Endodermal cell (in vitro differentiated cells): ENCODE measurements at places on chromosomes 13 and 19. TPM values are rescaled to one million over a fixed set of nuclear protein-coding genes. Genes with fewer than 3 reads are reported as not detected.

DNA sequence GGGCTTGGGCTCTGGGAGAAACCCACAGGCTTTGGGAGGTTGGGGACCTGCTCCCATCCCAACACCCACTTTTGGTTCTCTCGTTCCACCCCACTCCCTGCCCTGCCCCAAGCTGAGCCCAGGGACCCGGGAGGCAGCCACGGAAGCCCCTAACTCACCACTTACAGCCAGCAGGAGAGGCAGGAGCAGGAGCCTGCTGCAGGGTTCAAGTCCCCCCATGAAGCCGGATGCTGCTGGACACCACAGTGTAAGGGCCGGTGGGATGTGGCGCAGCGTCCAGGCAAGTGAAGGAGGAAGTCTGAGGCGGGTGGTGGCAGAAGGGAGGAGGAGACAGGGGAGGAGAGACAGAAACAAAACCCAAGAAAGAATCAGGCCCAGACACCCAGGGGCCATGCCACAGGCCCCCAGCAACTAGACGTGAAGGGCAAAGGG lies at the start of gene TYROBP:
Gene TYROBP (minus strand): TSS at position 286 of the 432 bp plus-strand sequence. CDS start 67 bp downstream, at position 219.
- DNase-seq = no peak
- H3K36me3 ChIP-seq = no peaks in the 10 kb centered on the region
- H3K27ac ChIP-seq = no peak within 1 kb of the TSS
- no peak within 1 kb of the TSS for H3K4me3 ChIP-seq
- H3K4me1 ChIP-seq = peaks cover 6% of the 10 kb centered on the region

GRCh38 chr13:29923554-29924481 lies 73.4 kb upstream of the UBL3 start:
- H3K4me3 ChIP-seq = no peak overlapping the region
- DNase-seq = peak; percentile 93
- peak overlapping the region; percentile 74 for H3K27ac ChIP-seq
- H3K4me1 ChIP-seq = peaks cover 8% of the 10 kb centered on the region
- H3K27me3 ChIP-seq = no peaks in the 10 kb centered on the region

GRCh38 chr13:40445557-40445990 lies 220.9 kb downstream of the FOXO1 start:
- no peak overlapping the region for H3K27ac ChIP-seq
- no peak for DNase-seq
- no peak overlapping the region for H3K4me3 ChIP-seq
- H3K27me3 ChIP-seq = no peaks in the 10 kb centered on the region

DNA sequence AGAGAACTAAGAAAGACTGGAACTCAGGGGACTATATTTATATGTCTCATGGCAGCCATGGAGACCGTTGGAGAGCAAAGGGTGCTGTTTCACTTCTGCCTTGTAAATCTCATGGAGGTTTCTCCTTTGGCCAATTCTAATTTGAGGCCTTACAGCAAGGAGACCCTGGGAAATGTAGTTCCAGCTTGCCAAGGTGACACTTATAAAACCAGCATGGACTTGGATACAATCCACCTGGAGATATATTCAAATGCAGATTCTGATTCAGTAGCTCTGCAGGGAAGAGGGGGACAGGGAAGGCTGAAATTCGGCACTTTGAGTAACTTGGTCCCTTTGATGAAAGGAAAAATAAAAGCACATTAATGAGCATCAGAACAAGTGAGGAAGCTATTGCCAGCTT lies 90.0 kb downstream of the OXGR1 start:
- H3K4me1 ChIP-seq = no peaks in the 10 kb centered on the region
- no peaks in the 10 kb centered on the region for H3K36me3 ChIP-seq
- no peak for DNase-seq
- H3K27ac ChIP-seq = no peak overlapping the region
- peaks cover 4% of the 10 kb centered on the region for H3K27me3 ChIP-seq

GRCh38 chr19:5624018-5624663 lies 1.3 kb downstream of the SAFB start:
- no peak overlapping the region for H3K27ac ChIP-seq
- peaks cover 61% of the 10 kb centered on the region for H3K36me3 ChIP-seq
- peak overlapping the region; percentile 87 for H3K4me3 ChIP-seq
- DNase-seq = peak; percentile 45
- H3K4me1 ChIP-seq = peaks cover 10% of the 10 kb centered on the region

- no peak overlapping the region for H3K27ac ChIP-seq
- no peaks in the 10 kb centered on the region for H3K36me3 ChIP-seq
- no peak overlapping the region for H3K4me3 ChIP-seq
- H3K4me1 ChIP-seq = no peaks in the 10 kb centered on the region
- DNase-seq = no peak
Measured at GRCh38 chr13:20466371-20466770, 59.3 kb downstream of the CRYL1 start.

DNA sequence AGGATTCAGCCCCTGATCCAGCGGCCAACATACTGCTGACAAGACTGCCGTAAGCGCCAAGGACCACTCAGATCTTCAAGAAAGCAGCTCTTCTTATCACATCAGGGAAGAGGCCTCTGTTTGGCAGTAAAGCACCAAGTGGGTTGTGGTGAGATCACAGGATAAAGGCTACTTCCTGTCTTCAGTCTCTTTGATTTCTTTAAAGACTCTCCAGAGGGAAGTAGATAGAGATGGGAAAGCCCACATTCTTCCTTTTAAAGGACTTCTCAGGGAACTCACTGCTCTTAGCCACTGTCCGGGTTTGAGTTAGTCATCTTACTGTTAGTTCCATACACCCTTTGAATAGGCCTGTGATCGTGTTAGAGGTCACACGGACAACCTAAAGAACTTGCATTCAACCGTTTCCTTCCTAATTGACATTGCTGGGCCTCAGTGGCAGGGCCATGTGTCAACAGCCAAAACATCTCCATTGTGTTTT lies 47.2 kb upstream of the POMP start:
- peaks cover 5% of the 10 kb centered on the region for H3K4me1 ChIP-seq
- no peaks in the 10 kb centered on the region for H3K36me3 ChIP-seq

GRCh38 chr13:97491452-97491851 lies 57.5 kb downstream of the RAP2A start:
- H3K4me1 ChIP-seq = peaks cover 2% of the 10 kb centered on the region
- H3K27ac ChIP-seq = no peak overlapping the region
- H3K4me3 ChIP-seq = no peak overlapping the region
- H3K27me3 ChIP-seq = no peaks in the 10 kb centered on the region

GRCh38 chr13:105334211-105334610 lies 1201.3 kb downstream of the EFNB2 start:
- no peak for DNase-seq
- no peaks in the 10 kb centered on the region for H3K4me1 ChIP-seq
- H3K27ac ChIP-seq = no peak overlapping the region
- H3K4me3 ChIP-seq = no peak overlapping the region
- H3K36me3 ChIP-seq = no peaks in the 10 kb centered on the region
- H3K27me3 ChIP-seq = no peaks in the 10 kb centered on the region

- H3K27me3 ChIP-seq = no peaks in the 10 kb centered on the region
- no peak overlapping the region for H3K27ac ChIP-seq
- H3K4me3 ChIP-seq = no peak overlapping the region
- peak; percentile 65 for DNase-seq
- no peaks in the 10 kb centered on the region for H3K4me1 ChIP-seq
Measured at GRCh38 chr13:111219950-111220349, 100.5 kb upstream of the TEX29 start.

- no peak overlapping the region for H3K4me3 ChIP-seq
- DNase-seq = no peak
- no peaks in the 10 kb centered on the region for H3K27me3 ChIP-seq
- H3K27ac ChIP-seq = no peak overlapping the region
Measured at GRCh38 chr19:34757441-34757840, 15.6 kb downstream of the ZNF599 start.

DNA sequence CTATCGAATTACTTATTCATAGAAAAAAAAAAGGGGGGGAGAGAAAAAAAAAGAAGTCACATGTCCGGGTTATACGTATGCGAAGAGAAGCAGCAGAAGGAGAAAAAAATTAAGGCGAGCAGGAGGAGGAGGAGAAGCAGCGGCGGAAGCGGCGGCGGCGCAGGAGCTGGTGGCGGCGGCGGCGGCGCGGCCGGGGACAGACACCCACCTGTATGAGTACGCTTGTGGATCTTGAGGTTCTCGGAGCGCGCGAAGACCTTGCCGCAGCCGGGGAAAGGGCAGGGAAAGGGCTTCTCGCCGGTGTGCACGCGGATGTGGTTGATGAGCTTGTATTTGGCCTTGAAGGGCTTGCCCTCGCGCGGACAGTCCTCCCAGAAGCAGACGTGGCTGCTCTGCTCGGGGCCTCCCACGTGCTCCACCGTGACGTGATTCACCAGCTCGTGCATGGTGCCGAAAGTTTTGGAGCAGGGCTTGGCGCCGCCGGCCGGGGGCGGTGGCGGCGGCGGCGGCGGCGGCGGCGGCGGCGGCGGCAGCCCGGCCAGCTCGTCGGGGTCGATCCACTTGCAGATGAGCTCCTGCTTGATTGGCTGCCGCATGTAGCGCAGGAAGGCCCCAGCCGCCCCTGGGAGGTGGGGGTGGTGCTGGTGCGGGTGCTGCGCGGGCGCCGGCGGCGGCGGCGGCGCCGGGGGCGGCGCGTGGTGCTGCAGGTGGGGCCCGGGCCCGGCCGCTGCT lies 1.5 kb downstream of the ZIC5 start:
- H3K36me3 ChIP-seq = peaks cover 17% of the 10 kb centered on the region
- H3K4me1 ChIP-seq = peaks cover 5% of the 10 kb centered on the region
- peak overlapping the region; percentile 91 for H3K27ac ChIP-seq

GRCh38 chr19:2902590-2903218 lies 2.0 kb downstream of the ZNF57 start:
- H3K4me3 ChIP-seq = no peak overlapping the region
- no peaks in the 10 kb centered on the region for H3K36me3 ChIP-seq
- H3K27me3 ChIP-seq = no peaks in the 10 kb centered on the region
- no peak for DNase-seq

GRCh38 chr13:78121001-78121400 lies 202.4 kb upstream of the EDNRB start:
- H3K4me1 ChIP-seq = peaks cover 12% of the 10 kb centered on the region
- H3K27ac ChIP-seq = no peak overlapping the region
- H3K36me3 ChIP-seq = no peaks in the 10 kb centered on the region
- no peak overlapping the region for H3K4me3 ChIP-seq
- no peak for DNase-seq
- no peaks in the 10 kb centered on the region for H3K27me3 ChIP-seq

DNA sequence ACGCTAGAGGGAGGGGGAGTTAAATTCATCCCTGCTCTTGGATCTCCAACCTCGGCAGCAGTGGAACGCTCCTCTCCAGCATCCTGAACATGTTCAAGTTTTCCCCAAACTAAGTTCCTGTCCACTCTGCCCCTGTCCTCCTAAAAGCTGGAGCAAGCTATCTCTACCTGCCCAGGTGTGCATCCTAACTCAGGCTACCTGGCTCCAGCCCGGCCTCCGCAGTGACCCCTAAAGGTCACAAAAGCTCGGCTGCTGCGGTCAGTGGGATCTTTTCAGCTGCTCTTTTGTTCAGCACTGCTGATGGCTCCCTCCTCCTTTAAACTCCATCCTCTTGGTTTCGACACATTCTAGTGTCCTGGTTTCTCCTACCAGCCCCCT lies 1.4 kb downstream of the DCUN1D2 start:
- H3K36me3 ChIP-seq = no peaks in the 10 kb centered on the region
- peak overlapping the region; percentile 81 for H3K4me3 ChIP-seq
- H3K27ac ChIP-seq = peak overlapping the region; percentile 72

- no peaks in the 10 kb centered on the region for H3K36me3 ChIP-seq
Measured at GRCh38 chr13:41299316-41300094, 11.6 kb upstream of the NAA16 start.

DNA sequence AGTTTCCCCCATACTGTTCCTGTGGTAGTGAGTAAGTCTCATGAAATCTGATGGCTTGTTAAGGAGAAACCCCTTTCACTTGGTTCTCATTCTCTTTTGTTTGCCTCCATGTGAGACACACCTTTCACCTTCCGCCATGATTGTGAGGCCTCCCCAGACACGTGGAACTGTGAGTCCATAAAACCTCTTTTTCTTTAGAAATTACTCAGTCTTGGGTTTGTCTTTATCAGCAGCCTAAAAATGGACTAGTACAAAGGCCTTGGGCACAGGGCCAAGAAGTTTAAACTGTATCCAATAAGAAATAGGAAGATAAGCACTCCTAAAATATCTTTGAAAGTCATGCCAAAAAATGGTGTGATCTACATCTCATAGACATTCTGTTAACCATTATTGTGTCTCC lies 176.9 kb downstream of the TBC1D4 start:
- no peak overlapping the region for H3K4me3 ChIP-seq
- no peaks in the 10 kb centered on the region for H3K36me3 ChIP-seq
- DNase-seq = no peak
- H3K4me1 ChIP-seq = no peaks in the 10 kb centered on the region

DNA sequence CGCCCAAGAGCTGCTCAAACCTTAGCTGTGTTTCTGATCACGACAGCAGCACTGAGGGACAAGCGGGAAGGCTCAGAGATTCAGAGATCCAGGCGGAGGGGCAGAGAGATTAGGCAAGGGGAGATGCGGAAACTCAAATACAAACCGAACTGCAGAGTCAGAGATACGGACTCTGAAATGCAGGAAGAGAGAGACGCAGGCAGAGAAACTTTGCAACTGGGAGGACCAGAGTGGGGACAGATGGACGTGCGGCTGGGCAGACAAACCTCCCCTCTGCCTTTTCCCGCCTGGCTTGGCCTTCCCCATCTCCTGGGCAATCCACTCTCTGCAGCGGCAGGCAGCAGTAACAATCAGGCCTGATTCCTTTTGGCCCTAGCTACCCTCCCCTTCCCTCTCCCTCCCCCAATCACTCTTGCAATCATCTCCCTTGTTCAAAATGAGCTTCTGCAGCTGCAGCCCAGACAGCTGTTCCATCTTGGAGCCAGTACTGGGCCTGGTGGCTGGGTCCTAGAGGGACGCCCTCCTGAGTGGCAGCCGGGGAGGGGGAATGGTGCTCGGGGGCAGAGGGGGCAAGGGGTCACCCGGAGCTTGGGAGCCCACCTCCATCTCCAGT lies 29.7 kb downstream of the OLFM2 start:
- H3K4me1 ChIP-seq = no peaks in the 10 kb centered on the region
- H3K27ac ChIP-seq = peak overlapping the region; percentile 4
- H3K36me3 ChIP-seq = no peaks in the 10 kb centered on the region

RAX2 gene
- not detected in 2 replicates for total RNA-seq

ZNF723 gene
- not detected in 3 replicates for total RNA-seq

ASF1B gene
- 31.6 and 37.8 TPM in 2 replicates for total RNA-seq

ZNF627 gene
- total RNA-seq = 21.3 and 22.0 TPM in 2 replicates

CATSPERD gene
- not detected in 3 replicates for total RNA-seq

POSTN gene
- total RNA-seq = 0.28 to 1.4 TPM (median 1.4 TPM) in 3 replicates

CBY2 gene
- total RNA-seq = not detected in 3 replicates
